Neural progenitor cell (in vitro differentiated cells): ENCODE measurements at places on chromosomes 7 and 10. TPM values are rescaled to one million over a fixed set of nuclear protein-coding genes. Genes with fewer than 3 reads are reported as not detected.

DNA sequence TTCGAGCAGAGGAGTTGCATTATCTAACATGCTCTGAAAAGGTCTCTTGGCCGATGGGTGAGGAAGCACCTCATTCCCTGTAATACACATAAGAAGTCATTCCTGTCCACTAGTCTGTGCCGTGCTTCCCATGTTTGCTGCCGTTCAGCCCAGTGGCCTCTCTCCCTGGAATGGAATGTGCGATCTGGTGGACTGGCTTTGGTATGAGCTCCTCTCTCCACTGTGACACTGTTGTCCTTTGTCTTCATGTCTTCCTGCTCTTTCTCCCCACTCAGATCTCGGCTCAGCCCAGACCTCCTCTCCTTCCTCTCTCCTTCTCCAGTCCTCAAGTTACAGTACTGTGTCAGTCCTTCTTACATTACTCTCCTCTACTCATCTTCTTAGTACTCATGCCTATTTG, 192.8 kb upstream of the KLF6 start:
- no peak for DNase-seq

ARHGEF5 gene
- total RNA-seq = 3.7 and 6.4 TPM in 2 replicates

GRCh38 chr10:62594093-62594520, 210.4 kb upstream of the ADO start:
- DNase-seq = peak; percentile 70

- peak; percentile 38 for DNase-seq
Observed at GRCh38 chr10:28302012-28302637, 739 bp downstream of the MPP7 start.

PTF1A gene
- total RNA-seq = not detected in 2 replicates

DNA sequence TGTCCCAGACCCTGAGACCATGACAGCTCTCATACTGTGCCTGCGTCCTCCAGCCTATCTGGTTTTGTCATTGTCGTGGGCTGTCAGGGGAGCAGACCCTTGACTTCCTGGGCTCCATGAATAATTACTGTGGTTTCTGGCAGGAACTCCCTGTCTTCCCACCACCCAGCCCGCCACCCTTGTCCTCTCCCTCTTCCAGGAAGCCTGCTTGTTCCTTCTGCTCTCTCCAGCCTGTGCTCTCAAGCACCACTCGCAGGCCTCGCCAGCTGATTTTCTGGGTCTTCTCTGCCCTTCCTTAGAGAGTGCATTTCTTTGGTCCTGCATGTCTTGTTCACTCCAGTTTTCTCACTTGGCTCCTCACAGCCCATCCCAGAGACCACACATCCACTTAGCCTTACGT, 224.5 kb upstream of the INHBA start:
- no peak for DNase-seq

TAC1 gene
- total RNA-seq = 0.68 and 0.84 TPM in 2 replicates

GRCh38 chr10:84537447-84537931, 209.1 kb downstream of the CCSER2 start:
- peak; percentile 86 for DNase-seq

NUTM2D gene
- 3.4 and 4.1 TPM in 2 replicates for total RNA-seq

OGDHL gene
- total RNA-seq = 0.34 and 0.56 TPM in 2 replicates

MRC1 gene
- total RNA-seq = 0.03 TPM in 1 of 2 replicates, not detected in the other

DYDC2 gene
- total RNA-seq = 5.8 and 6.9 TPM in 2 replicates

DNA sequence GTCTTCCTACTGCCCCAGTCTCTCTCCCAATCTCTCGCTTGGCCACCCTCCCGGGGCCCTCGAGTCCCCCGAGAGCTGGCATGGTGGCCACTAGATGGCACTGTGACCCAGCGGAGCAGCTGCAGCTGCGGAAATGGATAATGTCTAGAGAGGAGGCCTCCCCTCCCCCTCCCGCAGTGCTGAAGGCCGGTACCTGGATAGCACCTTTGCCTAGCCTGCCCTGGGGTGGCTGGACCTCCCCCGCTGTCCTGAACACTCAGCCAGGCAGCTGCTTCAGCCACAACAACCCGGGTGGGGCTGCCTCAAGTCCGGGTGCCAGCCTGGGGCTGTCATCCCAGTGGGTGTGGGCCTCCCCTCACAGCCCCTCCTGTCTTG, 65.2 kb downstream of the GOLGA7B start:
- DNase-seq = peak; percentile 87

GRCh38 chr7:140014123-140014522, 48.6 kb downstream of the PARP12 start:
- no peak for DNase-seq

WEE2 gene
- total RNA-seq = 0.12 TPM in 1 of 2 replicates, not detected in the other

DNA sequence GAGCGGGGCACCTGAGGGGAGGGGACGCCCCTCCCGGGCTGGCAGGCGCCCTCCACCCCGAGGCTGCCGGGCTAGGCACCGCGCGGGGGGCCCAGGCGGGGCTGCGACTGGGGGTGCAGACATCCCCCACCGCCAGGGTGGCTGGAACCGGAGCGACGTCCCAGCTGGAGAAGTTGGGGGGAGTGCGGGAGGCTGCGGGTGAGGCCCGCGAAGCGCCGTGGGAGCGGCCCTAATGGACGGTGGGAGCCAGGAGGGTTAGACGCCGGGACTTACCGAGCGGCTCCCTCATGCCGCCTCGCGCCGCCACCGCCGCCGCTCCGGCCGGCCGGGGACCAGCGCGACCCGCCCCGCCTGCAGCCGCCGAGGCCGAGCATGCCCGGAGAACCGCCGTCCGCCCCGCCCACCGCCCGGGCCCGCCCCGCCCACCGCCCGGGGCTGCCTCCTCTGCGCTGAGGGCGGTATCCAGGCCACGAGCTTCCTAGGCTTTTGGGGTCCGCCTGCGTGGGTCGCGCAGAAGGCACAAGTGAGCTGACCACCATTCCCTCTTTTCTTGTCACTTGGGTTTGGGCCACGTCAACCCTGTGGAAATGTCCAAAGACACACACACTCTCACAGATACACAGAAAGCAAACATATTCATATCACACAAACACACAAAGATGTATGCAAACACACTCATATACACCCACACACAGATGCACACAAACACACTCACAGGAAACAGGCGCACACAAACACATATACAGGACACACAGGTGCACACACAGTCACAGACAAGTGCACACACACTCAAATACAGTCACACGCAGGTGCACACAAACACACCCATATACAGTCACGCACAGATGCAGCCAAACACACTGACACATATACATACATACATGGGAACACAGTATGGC, at the start of gene JCAD:
Gene JCAD, minus strand, starts transcription at position 378 of the 899 bp plus-strand sequence. CDS start 11,774 bp downstream, outside the sequence.
- peak; percentile 90 for DNase-seq

BMPR1A gene
- total RNA-seq = 60.8 and 76.2 TPM in 2 replicates

FBXO24 gene
- total RNA-seq = 1.2 and 2.5 TPM in 2 replicates

CALY gene
- total RNA-seq = 1.6 TPM in 1 of 2 replicates, not detected in the other

GRCh38 chr10:58820861-58821751, 308.4 kb downstream of the BICC1 start:
- no peak for DNase-seq

GRCh38 chr7:143299840-143300239, 11.7 kb downstream of the CASP2 start:
- DNase-seq = peak; percentile 56

ADCY1 gene
- total RNA-seq = 7.4 and 8.5 TPM in 2 replicates

GRCh38 chr10:126059076-126059826, 162.9 kb downstream of the FANK1 start:
- DNase-seq = no peak

DNA sequence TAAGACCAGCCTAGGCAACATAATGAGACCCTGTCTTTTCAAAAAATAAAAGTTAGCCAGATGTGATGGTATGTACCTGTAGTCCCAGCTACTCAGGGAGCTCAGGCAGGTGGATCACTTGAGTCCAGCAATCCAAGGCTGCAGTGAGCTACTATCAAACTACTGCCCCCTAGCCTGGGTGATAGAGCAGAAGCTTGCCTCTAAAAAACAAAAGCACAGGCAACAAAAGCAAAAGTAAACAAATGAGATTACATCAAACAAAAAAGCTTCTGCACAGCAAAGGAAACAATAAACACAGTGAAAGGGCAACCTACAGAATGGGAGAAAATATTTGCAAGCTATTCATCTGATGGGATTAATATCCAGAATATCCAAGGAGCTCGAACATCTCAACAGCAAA, 65.4 kb downstream of the FANK1 start:
- peak; percentile 24 for DNase-seq

DNA sequence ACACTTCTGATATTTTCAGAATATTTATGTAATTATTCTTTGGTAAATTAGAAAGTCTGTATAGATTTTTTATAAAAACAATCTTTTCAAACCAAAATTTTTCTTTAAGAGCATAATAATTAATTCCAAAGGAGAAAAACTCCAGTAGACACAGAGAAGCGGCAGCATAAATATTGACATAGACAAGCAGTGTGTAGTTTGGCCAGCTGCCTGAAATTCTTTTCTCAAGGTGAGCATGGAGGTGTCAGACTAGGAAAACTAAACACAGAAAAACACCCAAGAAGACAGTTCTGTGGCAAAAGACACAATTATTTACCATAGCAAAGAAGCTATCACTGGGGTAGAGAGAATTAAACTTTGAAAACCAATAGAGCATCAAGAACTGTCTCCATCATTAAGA, 82.4 kb downstream of the KLF6 start:
- no peak for DNase-seq

GRCh38 chr7:156898938-156899337, 6.0 kb upstream of the LMBR1 start:
- DNase-seq = no peak

- peak; percentile 92 for DNase-seq
Observed at GRCh38 chr10:101829561-101830315, 11.5 kb upstream of the OGA start.

DNA sequence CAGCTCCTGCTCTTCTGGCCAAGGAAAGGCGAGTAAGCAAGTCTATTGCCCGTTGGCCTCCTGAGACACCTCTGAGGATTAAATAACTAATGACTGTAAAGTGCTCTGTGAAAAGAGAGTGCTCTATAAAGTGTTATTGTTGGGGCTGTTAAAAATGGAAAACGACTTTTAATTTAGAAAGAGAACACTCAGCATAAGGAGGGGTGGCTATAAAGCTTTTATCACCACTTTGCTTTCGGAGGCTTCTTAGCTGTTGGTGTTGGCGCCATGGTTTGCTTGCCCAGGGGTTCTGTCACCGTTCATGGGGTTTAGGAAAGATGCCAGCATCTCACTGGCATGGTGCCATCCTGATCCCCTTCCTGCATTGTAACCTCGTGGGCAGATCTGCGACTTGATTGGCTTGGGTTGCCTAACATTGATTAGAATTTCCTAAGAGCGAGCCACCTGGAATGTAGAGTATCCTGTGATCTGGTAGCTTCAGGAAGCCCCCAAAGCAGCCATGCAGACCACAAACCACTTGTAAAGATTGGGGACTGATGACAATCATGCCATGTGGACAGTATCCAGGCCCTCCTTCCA, 509.9 kb downstream of the LRMDA start:
- DNase-seq = no peak

NCAPG2 gene
- 74.3 and 89.6 TPM in 2 replicates for total RNA-seq

DNA sequence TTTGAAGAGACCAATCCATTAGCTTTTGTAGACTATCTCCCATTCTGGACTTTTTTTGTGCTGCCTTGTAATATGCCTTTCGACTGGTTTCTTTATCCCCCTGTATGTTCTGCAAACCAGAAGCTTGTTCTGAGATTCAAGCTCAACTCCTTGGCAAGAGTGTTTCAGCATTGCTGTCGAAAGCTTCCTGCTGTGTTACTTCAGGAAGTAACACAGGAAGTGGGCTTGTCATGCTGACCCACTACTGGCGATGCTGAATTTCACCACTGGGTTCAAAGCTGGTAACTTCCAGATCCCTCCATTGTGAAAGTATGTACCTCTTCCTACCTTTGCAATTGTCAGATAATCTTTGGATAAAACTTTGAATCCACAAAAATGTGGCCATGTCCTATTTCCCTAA, 57.9 kb upstream of the INSYN2A start:
- no peak for DNase-seq

DNA sequence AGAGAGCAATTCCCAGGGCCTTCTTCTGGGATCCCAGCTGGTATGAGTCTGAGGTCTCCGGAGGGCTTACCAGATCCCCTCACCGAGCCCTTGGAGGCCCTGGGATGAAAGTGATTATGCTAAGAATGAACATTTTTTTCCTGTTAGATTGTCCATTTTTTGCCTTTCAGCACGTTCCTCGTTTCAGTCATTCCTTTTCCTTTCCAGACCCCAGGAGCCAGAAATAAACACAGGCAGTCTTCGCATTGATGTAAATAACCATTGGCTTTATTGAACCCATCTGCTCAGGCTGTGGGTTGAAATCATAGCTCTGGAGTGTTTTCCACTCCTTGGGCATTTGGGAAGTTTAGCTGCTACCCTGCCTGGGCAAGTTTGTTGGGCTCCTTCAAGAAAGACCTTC, 320.9 kb upstream of the AUTS2 start:
- no peak for DNase-seq

DNA sequence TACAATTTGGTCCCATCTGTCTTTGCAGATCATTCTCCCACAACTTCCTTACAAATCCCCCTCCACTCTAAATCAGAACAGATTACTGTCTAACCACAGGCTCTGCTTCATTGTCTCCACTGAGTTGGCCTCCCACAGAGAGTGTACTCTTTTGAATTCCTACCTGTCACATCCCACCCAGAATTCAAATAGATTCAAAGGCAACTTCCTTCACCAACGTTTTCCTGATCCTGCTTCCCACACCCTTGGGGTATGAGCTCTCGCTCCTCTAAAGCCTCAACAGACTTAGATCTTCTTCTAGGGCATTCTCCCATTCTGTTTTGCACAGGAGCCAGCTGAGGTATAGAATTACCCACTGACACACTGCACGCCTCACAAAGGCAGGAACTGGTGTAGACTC, 197.8 kb upstream of the CDCA7L start:
- peak; percentile 27 for DNase-seq

- no peak for DNase-seq
Observed at GRCh38 chr7:26166684-26167266, 14.8 kb downstream of the NFE2L3 start.

GRCh38 chr7:99729486-99730237, 5.3 kb downstream of the CYP3A7 start:
- no peak for DNase-seq

OR2A5 gene
- total RNA-seq = not detected in 2 replicates

- DNase-seq = no peak
Observed at GRCh38 chr7:106265133-106265532, 19.6 kb downstream of the NAMPT start.

DNA sequence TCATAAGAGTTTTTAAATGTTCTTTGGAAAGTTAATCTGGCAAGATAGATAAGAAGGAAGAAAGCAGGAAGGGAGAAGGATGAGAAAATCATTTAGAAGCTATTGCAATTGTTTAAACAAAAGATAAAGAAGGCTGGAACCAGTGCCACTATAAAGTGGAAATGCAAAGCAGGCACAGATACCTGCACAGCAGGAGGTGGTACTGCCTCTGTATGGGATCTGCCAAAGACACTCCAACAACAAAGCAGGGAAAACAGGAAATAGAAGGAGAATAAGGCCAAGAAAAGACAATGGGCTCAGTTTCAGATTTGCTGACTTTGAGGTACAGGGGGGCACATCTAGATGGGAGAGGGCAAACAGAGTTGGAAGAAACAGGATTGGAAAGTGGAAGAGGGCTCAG, 138.6 kb downstream of the PPP1R17 start:
- DNase-seq = peak; percentile 13

SORBS1 gene
- total RNA-seq = 10.1 and 16.1 TPM in 2 replicates

GRCh38 chr10:113431398-113432160, 121.3 kb upstream of the HABP2 start:
- no peak for DNase-seq
